SJCRH30 (cell line): ENCODE measurements at places on chromosomes 4 and X.

DNA sequence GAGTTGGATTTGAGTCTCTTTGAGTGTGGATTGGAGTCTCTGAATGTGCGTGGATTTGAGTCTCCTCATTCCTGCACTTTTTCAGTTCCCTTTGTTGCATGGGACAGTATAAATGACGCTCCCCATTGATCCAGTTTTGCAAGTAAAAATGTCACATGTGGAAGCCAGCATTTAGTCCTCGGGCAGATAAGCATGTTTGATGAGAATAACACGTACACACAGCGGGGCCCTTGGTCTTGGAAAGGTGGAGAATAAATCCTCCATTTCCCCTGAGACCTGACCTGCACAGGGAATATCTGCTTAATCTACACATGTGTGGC, 8.1 kb downstream of the P2RY8 start:
- DNase-seq = no peak
- H3K36me3 ChIP-seq = no peaks in the 10 kb centered on the region
- H3K27ac ChIP-seq = no peak overlapping the region
- H3K4me1 ChIP-seq = no peaks in the 10 kb centered on the region
- no peak overlapping the region for H3K4me3 ChIP-seq
- no peaks in the 10 kb centered on the region for H3K27me3 ChIP-seq

GRCh38 chr4:168092176-168092712, at the start of gene ANXA10:
Gene ANXA10, plus strand, starts transcription at chr4:168092537. Its CDS starts 164 bp downstream, at chr4:168092701.
- no peak for DNase-seq
- no peaks in the 10 kb centered on the region for H3K4me1 ChIP-seq
- no peaks in the 10 kb centered on the region for H3K36me3 ChIP-seq

GRCh38 chrX:43835559-43835958, 46.7 kb downstream of the MAOB start:
- H3K4me3 ChIP-seq = no peak overlapping the region
- no peak for DNase-seq
- no peaks in the 10 kb centered on the region for H3K4me1 ChIP-seq
- no peaks in the 10 kb centered on the region for H3K36me3 ChIP-seq
- H3K27me3 ChIP-seq = no peaks in the 10 kb centered on the region
- no peak overlapping the region for H3K27ac ChIP-seq

DNA sequence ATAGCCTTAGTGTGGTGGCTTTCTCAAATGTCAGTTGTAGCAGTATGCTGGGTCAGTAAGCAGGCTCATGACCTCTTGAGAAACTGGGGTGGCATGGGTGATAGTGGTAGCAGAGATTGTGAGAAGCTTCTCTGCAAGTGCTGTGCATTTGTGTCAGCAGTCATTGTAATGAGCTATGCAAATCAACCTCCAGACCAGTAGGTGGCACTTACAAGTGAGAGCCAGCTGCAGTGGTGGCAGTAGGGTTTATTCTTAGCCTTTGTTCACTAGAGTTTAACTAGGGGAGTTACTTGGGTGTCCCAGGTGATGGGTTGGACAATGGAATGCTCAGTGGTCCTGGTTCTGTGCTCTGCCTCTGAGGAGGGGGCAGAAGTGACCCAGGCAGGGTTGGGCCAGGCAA, 818.7 kb downstream of the PCDH7 start:
- H3K27me3 ChIP-seq = no peaks in the 10 kb centered on the region
- H3K27ac ChIP-seq = no peak overlapping the region
- no peaks in the 10 kb centered on the region for H3K36me3 ChIP-seq
- DNase-seq = no peak

DNA sequence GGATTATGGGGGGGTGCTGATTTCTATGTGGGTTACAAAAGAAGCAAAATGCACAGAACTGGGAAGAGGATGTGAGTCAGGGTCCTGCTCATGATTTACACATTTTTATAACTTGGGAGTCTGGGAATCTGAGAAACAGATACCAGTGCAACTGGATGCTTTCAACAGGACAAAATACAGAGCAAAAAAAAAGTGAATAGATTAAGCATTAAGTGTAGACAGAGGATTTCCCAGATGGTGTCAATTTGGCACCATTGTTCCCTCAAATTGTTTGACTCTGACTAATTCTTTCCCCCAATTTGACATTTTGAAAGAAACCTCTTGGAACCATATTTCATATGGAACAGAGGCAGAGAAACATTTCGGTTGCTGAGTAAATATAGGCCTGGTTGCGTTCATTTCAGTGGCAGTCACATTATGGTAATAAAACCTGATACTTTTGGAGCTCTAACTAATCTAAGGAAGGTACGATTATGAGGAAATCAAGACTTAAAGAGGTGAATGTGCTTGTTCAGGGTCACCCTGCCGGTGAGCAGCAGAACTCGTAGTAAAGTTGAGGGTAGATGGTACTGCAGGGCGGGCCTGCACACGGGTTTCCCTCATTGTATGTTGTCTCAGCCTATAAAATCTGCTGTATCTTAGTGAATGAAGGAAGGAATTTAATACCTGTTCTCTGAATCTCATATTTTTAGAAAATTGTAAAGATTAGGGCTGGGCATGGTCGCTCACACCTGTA, 18.7 kb upstream of the CDKL5 start:
- H3K27me3 ChIP-seq = no peaks in the 10 kb centered on the region
- no peak overlapping the region for H3K27ac ChIP-seq
- H3K4me1 ChIP-seq = no peaks in the 10 kb centered on the region
- no peaks in the 10 kb centered on the region for H3K36me3 ChIP-seq
- H3K4me3 ChIP-seq = no peak overlapping the region

GRCh38 chrX:78237127-78237526, 90.3 kb downstream of the CYSLTR1 start:
- H3K27me3 ChIP-seq = no peaks in the 10 kb centered on the region
- no peaks in the 10 kb centered on the region for H3K4me1 ChIP-seq
- no peak for DNase-seq
- no peaks in the 10 kb centered on the region for H3K36me3 ChIP-seq
- H3K4me3 ChIP-seq = no peak overlapping the region

GRCh38 chrX:103941201-103941975, 21.0 kb upstream of the TMSB15B start:
- H3K27me3 ChIP-seq = no peaks in the 10 kb centered on the region
- H3K27ac ChIP-seq = no peak overlapping the region
- no peak overlapping the region for H3K4me3 ChIP-seq
- H3K36me3 ChIP-seq = no peaks in the 10 kb centered on the region

DNA sequence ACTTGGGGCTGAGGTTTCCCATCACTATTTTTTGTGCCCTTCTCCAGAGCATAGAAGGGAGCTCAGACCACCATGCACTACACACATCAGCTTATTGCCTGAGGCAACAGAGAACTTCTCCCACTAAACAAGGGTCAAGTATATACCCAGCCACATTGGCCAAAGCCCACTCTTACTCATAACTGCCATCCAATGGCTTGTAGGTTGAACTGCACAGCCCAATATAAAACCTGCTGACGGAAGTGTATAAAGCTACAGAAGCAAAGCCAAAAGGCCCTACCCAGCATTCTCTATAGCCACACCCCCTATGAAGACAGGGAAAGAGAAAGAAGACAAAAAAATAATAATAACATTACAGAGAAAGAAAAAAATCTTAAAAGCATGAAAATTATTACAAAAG, 139.7 kb downstream of the LRBA start:
- H3K27me3 ChIP-seq = no peaks in the 10 kb centered on the region
- no peak overlapping the region for H3K27ac ChIP-seq
- no peaks in the 10 kb centered on the region for H3K4me1 ChIP-seq
- no peak overlapping the region for H3K4me3 ChIP-seq

DNA sequence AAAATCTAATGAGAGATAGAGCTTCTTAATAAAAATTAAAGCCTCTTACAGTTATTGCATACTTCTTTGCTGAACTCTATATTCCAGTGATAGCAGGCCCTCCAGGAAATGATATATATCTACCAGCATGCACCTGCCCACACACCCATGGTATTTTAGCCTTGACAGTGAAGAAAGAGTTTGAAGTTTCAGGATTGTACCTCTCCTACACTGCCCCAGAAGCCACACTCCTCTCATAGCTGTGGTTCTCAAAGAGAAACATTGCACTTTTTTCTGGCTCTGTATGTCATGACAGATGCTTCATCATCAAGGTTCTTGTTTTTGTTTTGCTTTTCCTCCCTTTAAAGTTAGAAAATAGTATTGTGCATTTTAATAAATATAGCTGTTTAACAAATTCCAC, 34.0 kb downstream of the INPP4B start:
- no peaks in the 10 kb centered on the region for H3K36me3 ChIP-seq
- H3K27me3 ChIP-seq = no peaks in the 10 kb centered on the region
- H3K27ac ChIP-seq = no peak overlapping the region
- no peak for DNase-seq
- H3K4me1 ChIP-seq = peaks cover 13% of the 10 kb centered on the region

DNA sequence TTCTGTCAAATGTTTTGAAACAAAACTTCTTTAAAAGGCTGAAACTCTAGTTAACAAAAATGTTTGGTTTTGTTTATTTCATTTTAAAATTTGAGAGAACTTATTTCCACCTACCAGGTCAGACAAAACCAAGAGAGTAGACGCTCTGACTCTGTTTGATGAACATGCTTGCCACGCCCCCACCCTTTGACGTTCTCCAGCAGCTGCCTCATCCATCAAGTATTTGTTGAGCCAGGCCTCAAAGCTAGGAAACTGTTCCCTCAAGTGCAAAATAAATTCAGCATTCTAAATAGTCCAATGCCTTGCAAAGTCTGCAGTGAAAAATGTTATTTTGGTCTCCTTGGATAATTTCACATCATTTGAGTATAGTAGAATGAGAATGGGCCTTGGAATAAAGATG, 121.6 kb downstream of the GUCY2F start:
- H3K27ac ChIP-seq = no peak overlapping the region
- H3K4me1 ChIP-seq = no peaks in the 10 kb centered on the region
- DNase-seq = no peak
- H3K36me3 ChIP-seq = no peaks in the 10 kb centered on the region
- no peak overlapping the region for H3K4me3 ChIP-seq

DNA sequence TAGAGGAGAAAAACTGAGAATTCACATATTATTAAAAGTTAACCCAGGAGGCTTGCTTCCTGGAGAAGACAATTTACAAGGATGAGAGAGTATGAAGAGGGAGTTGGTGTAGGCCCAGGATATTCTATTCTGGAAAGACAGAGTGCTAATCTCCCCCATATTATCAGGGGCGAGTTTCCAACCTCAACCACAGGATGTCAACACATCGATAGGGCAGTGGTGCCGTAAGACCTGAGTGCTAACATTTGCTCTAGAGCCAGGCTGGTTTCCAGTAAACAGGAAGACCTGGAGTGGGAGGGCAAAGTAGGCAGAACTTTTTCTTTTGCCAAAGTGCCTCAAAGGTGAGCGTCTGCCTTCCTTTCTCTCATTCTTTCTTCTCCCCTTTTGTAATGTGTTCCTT, 2.8 kb upstream of the AWAT1 start:
- no peak overlapping the region for H3K27ac ChIP-seq
- no peak overlapping the region for H3K4me3 ChIP-seq
- H3K27me3 ChIP-seq = no peaks in the 10 kb centered on the region
- no peaks in the 10 kb centered on the region for H3K4me1 ChIP-seq

GRCh38 chrX:57905141-57905540, 5.1 kb downstream of the ZXDA start:
- no peak overlapping the region for H3K4me3 ChIP-seq
- no peaks in the 10 kb centered on the region for H3K36me3 ChIP-seq
- H3K27ac ChIP-seq = no peak overlapping the region
- no peak for DNase-seq
- H3K27me3 ChIP-seq = no peaks in the 10 kb centered on the region
- H3K4me1 ChIP-seq = no peaks in the 10 kb centered on the region

DNA sequence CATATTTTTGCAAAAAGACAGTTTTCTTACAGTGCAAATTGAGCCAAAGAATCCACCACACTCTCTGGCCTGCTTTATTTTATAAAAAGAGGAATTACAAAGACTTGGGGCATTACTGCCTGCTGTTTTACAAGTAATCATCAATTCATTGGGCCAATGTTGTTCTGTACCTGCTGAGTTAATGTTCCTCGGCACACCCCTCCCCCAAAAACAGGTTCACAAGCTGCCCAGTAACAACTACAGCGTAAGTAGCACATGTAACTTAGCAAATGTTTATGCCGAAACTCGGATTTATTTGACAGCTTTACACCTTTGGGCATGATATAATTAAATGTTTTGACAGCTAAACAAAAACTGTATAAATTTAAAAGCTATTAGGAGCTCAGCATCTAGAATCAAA, 214.6 kb upstream of the MAB21L2 start:
- no peaks in the 10 kb centered on the region for H3K36me3 ChIP-seq
- H3K27me3 ChIP-seq = no peaks in the 10 kb centered on the region
- no peak overlapping the region for H3K4me3 ChIP-seq
- DNase-seq = no peak
- no peak overlapping the region for H3K27ac ChIP-seq
- peaks cover 15% of the 10 kb centered on the region for H3K4me1 ChIP-seq

- no peak for DNase-seq
- no peak overlapping the region for H3K27ac ChIP-seq
- H3K36me3 ChIP-seq = no peaks in the 10 kb centered on the region
- H3K27me3 ChIP-seq = no peaks in the 10 kb centered on the region
- no peaks in the 10 kb centered on the region for H3K4me1 ChIP-seq
Measured at GRCh38 chrX:68929332-68930150, 100.7 kb downstream of the EFNB1 start.

GRCh38 chr4:18250564-18250963, 229.0 kb upstream of the LCORL start:
- no peak overlapping the region for H3K4me3 ChIP-seq
- no peak overlapping the region for H3K27ac ChIP-seq
- no peaks in the 10 kb centered on the region for H3K4me1 ChIP-seq
- no peaks in the 10 kb centered on the region for H3K27me3 ChIP-seq
